ENCODE measurements at places on chromosomes 1 and 21. TPM values are rescaled to one million over a fixed set of nuclear protein-coding genes. Genes with fewer than 3 reads are reported as not detected.

DNA sequence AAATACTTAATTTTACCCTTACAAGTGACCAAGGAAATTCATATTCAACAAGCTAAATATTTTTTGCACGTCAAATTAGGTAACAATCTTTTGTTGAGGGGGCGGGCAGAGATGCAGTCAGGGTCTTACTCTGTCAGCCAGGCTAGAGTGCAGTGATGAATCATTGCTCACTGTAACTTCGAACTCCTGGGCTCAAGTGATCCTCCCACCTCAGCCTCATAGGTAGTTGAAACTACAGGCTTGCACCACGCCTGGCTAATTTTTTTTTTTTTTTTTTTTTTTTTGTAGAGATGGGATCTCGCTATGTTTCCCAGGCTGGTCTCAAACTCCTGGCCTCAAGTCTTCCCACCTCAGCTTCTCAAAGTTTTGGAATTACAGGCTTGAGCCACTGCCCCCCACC is 26.5 kb downstream of the PHTF1 start:
- DNase-seq: no peak

GRCh38 chr1:212656730-212657129 is 42.9 kb downstream of the BATF3 start:
- no peak for DNase-seq

GRCh38 chr1:40003156-40004093 is 37.1 kb upstream of the CAP1 start:
- no peak for DNase-seq

- DNase-seq: no peak
Measured at GRCh38 chr1:181113059-181113641, 24.6 kb downstream of the IER5 start.

AQP10 gene
- not detected for polyA plus RNA-seq

LIN28A gene
- not detected for polyA plus RNA-seq

DNA sequence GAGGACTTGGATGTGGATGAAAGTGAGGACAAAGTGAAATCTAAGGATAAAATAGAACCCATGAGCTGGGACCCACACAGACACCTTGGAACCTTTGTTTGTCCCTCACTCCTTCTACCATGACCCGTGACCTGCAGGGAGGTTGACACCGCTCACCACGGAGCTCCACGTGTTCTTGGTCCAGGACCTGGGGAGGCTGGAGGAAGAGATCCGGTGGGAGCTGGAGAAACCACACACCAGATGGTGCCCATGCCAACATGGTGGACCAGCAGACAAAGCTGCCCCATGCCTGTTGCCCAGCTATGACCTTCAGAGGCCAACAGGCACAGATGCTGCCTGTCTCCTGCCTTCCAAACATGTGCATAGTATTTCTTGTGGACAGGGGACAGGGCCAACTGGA is 721.9 kb downstream of the PTPRU start:
- no peak for DNase-seq

CASZ1 gene
- 10.1 TPM for polyA plus RNA-seq

- peak; percentile 20 for DNase-seq
Measured at GRCh38 chr21:30102871-30103270, 63.7 kb downstream of the CLDN17 start.

CFAP74 gene
- polyA plus RNA-seq: not detected

WDR4 gene
- polyA plus RNA-seq: 4.8 TPM

GRCh38 chr1:31764312-31765040 is at the start of gene ADGRB2:
Gene ADGRB2, minus strand, starts transcription at chr1:31764340. Its CDS starts 7,119 bp downstream, at chr1:31757221.
- peak; percentile 67 for DNase-seq

OR14K1 gene
- not detected for polyA plus RNA-seq

DNA sequence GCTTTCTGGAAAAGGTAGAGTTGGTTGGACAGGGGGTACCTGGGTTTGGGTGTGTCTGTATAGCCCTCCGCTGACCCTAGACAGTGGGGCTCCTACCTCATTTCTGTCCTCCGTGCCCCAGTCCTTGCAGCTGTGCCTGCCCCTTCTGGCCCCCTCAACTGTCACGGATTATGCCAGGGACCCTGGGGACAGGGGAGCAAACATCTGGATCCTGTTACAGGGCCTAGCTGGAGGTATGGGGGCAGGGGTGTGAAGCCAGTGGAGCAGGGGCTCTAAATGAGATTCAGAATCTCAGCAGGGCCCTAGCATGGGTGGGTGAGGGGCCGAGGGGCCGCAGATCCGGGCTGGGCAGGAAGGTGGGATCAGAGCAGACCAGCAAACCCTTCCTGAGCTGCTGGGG is 81.0 kb downstream of the TAS1R2 start:
- DNase-seq: no peak

GRCh38 chr1:188122646-188123045 is 1293.9 kb downstream of the PLA2G4A start:
- no peak for DNase-seq

- no peak for DNase-seq
Measured at GRCh38 chr1:77036560-77036959, 169.3 kb downstream of the ST6GALNAC5 start.

KRTAP11-1 gene
- polyA plus RNA-seq: not detected

GRCh38 chr1:70227439-70227838 is 6.3 kb downstream of the SRSF11 start:
- no peak for DNase-seq

TRIM63 gene
- 3.3 TPM for polyA plus RNA-seq

DNA sequence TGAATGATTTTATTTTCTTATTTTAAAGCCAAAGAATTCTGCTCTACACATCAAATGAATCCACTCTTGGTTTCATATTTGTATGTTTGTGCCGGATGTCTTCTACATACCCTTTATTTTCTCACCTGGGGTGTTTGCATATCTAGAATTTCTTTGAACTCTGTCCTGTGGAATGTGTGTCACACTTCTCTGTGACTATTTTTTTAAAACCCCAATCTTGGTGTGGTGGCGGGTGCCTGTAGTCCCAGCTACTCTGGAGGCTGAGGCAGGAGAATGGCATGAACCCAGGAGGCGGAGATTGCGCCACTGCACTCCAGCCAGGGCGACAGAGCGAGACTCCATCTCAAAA is 35.4 kb downstream of the CENPF start:
- DNase-seq: no peak

All from kidney (tissue), 22 donors.